GM03348 (cell line): ENCODE measurements at places on chromosomes 6 and 20.
A peak's percentile ranks its signal among the peaks of the same experiment; 100 is the strongest.

GRCh38 chr6:52059821-52060220, 27.6 kb downstream of the PKHD1 start:
- DNase-seq, result no peak

GRCh38 chr6:126664271-126664670, 324.4 kb downstream of the CENPW start:
- DNase-seq, result peak; percentile 13

DNA sequence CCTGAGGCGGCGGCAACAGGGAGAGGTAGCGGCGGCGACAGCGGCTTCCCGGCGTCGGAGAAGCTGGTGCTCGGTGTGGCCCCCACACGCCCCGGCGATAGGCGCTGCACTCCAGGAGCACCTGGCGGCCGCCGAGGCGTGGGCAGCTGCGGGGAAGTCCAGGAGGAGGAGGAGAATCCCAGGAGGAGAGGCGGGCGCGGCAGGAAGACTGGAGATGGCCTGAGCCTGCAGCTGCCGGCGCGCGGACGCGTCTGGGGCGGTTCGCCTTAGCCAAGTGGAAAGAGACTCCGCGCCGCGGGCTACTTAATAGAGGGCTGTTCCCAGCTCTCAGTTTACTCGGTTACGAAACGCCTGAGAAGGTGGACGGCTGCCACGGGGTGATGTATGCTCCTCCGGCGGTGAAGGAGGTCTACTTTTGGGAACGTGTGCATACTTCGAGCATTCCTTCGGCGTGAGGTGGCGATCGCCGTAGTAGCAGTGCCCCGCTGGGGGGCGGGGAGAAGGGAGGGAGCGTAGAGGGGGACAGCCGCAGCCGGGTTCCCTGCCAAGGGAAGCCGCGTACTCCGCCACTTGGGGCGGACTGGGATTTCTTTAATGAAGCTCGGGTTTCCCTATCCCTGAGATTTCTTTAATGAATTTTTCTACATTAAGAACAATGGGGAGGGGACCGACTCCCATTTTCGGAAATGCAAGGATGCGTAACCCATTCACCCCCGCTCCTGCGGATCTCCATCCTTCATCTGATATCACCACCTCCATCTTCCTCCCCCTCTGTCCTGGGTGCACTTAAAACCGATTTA, at the start of gene COL12A1:
Gene COL12A1 (minus strand): TSS at position 278 of the 800 bp plus-strand sequence. CDS start 3,261 bp downstream, outside the sequence.
- peak; percentile 95 for DNase-seq

- DNase-seq, result no peak
Observed at GRCh38 chr6:78580923-78581322, 286.4 kb upstream of the IRAK1BP1 start.

- DNase-seq, result no peak
Observed at GRCh38 chr6:27209659-27210269, 37.7 kb upstream of the PRSS16 start.

GRCh38 chr20:48489046-48489463, 338.7 kb downstream of the PREX1 start:
- DNase-seq, result no peak

GRCh38 chr20:45685896-45686295, 15.9 kb upstream of the WFDC11 start:
- DNase-seq, result peak; percentile 20

GRCh38 chr6:38959138-38959537, 89.4 kb upstream of the GLP1R start:
- no peak for DNase-seq

GRCh38 chr6:3229566-3230178, 2.2 kb upstream of the TUBB2B start:
- DNase-seq, result no peak

- no peak for DNase-seq
Observed at GRCh38 chr6:81769824-81770223, 17.3 kb upstream of the TENT5A start.

GRCh38 chr6:152863618-152864326, 113.2 kb downstream of the VIP start:
- DNase-seq, result peak; percentile 57

DNA sequence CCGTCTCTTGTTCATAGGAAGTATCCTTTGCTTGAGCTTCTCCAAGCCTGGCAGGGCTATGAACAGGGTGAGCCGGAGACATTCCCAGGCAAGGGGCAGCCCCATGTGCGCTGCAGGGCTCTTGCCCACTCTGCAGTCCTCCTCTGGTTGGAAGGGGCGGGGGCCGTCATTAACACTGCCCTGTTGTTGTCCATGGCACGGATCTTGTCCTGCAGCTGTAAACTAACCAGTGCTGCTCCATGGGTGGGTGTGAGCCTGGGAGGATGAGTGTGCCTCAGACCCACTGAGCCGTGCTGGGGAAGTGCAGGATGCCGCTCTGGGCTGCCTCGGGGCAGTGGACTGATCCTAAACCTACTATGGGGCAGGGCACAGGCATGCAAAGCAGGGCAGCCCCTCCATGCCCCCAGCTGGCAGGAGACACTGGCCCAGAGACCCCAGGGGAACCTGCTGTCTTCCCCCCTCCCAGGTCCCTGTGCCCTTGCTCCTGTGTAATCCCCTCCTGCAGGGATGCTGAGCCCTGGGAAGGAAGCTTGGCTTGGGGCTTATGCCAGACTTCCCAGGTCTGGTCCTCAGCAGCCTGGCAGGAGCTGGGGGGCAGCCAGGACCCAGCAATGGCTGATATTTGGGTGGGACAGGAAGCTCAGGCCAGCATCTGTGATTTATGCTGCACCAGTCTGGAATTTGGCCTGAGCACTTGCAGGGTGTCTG, 8.5 kb downstream of the EBF4 start:
- DNase-seq, result no peak

DNA sequence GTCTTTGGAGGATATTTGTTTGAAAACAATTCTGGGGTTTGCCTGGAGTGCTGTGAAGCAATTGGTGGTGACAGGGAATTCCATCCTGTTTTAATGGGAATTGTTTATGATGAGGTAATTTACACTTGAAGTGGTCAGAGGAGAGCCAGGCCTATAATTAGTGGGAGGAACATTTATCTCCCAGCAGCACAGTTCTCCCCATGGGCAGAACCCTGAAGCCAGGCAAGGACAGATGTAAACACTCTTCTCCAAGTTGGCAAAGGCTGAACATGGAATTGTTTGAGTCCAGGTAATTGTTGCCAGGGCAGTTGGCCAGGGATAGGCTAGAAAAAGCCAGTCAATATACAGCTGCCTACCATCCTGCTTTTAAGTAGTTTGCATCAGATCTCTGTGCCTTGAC, 789.7 kb downstream of the FRK start:
- no peak for DNase-seq

DNA sequence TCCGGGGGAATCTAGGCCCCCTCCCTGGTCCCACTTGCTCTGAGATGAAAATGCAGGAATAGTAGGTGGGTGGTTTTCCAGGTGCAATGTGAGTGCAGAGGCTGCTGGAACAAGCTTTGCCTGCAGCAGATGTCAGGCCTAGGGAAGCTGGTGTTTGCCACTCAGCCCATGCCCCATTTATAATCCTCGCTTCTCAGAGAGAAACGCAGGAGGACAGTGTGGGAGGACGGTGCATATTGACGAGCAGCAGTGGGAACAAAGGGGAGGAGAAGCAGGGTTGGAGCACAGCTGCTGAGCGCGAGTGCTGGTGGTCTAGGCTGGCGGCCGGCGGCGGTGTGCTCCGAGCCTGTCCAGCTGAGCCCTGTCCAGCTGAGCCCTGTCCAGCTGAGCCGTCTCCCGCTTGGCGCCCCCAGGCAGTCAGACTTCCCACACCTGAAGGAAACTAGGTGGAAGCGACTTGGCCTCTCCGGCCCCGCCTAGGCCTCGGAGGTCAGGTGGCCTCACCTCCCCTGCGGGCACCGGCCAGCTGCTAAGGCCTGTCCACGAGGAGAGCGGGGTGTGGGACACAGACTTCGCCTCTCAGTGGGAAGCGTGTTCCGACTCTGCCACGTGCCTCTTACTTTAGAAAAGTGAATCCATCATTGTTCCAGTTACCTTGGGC, 49.7 kb upstream of the FRMD1 start:
- DNase-seq, result no peak

GRCh38 chr6:43367245-43367984, 2.0 kb downstream of the ZNF318 start:
- DNase-seq, result no peak

- peak; percentile 4 for DNase-seq
Observed at GRCh38 chr20:58713801-58714339, 21.3 kb downstream of the NPEPL1 start.

DNA sequence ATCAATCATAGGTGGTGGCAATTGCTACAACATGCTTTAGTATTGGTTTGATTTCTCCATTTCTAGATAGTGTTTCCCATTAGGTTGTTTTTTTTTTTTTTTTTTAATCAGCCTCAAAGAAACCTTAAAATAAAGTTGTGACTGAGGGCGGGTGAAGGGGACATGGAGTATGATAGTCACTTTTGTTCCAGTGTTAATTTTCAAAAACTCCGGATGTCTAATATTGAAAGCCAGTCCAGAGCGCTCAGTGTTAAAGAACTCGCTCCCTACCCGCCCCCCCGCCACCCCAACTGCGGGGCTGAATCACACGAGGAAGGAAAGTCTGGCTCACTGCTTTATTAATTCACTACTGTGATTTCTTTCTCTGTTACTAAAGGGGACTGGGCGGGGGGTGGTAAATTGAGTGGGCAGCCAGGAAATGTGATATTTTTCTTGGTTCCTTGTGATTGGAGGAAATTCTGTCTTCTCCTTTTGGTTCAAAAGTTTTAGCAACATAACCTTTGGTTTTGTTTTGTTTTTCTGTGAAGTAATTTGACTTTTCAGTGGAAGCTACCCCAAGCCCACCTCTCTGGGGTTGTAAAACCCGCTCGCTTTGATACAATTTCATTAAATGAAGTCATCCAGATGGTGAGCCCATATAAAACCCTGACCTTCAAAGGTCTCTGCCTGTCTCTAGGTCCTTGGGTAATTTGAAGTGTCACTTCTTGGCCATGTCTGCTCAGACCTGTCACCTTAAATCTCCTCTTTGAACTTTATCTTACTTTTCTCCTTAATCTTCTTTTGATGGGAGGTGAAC, 38.0 kb downstream of the TNFAIP3 start:
- DNase-seq, result peak; percentile 39

GRCh38 chr20:53061192-53062108, 89.3 kb downstream of the TSHZ2 start:
- DNase-seq, result no peak

GRCh38 chr6:150866147-150866990, 867 bp downstream of the MTHFD1L start:
- peak; percentile 95 for DNase-seq

DNA sequence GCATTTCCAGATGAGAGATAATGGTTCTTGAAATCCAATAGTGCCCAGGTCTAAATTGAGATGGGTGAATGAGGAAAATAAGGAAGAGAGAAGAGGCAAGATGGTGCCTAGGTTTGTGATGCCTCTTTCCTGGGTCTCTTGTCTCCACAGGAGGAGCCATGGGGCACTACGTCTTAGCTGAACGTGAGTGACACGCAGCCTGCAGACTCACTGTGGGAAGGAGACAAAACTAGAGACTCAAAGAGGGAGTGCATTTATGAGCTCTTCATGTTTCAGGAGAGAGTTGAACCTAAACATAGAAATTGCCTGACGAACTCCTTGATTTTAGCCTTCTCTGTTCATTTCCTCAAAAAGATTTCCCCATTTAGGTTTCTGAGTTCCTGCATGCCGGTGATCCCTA, 6.8 kb downstream of the HFE start:
- no peak for DNase-seq

- peak; percentile 77 for DNase-seq
Observed at GRCh38 chr20:1437235-1437904, 29.3 kb downstream of the NSFL1C start.

DNA sequence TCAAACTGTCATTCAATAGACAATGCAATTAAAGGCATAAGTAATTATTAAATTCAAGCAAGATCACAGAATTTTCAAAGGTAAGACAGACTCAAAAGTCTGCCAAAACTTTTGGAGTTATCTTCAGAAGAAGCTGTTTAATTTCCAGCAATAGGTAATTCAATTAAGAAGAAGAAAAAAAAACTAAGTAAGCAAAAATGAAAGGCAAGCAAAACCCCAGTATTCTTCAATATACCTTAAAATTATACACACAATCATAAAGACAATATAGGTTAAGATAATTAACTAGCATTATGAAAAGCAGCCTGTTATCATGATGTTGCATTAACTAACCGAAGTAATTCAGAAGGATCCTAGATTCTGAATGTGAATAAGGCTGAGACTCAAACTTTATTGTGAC, 3.5 kb downstream of the LATS1 start:
- DNase-seq, result no peak

GRCh38 chr20:10961651-10962288, 288.0 kb upstream of the JAG1 start:
- DNase-seq, result no peak

GRCh38 chr6:144335914-144336313, 50.8 kb downstream of the UTRN start:
- DNase-seq, result no peak

GRCh38 chr6:7311176-7311575, 1.8 kb downstream of the SSR1 start:
- peak; percentile 16 for DNase-seq

DNA sequence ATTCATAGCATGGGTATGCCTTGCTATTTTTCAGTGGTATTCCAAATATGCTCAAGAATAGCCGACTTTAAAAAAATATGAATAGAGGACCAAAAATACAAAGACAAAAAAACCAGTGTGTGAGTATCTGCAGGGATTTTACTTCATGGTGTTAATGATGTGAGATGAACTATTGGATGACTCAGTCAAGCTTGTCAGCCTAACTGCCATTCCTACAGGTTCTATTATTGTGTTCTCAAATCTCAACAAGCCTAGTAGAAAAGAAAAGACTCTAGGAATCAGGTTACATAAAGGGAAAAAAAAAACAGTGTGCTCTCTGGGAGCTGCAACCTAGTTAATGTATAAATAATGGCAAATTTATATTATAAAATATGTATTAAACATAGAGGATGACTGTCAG, 588.4 kb upstream of the BTBD3 start:
- no peak for DNase-seq

DNA sequence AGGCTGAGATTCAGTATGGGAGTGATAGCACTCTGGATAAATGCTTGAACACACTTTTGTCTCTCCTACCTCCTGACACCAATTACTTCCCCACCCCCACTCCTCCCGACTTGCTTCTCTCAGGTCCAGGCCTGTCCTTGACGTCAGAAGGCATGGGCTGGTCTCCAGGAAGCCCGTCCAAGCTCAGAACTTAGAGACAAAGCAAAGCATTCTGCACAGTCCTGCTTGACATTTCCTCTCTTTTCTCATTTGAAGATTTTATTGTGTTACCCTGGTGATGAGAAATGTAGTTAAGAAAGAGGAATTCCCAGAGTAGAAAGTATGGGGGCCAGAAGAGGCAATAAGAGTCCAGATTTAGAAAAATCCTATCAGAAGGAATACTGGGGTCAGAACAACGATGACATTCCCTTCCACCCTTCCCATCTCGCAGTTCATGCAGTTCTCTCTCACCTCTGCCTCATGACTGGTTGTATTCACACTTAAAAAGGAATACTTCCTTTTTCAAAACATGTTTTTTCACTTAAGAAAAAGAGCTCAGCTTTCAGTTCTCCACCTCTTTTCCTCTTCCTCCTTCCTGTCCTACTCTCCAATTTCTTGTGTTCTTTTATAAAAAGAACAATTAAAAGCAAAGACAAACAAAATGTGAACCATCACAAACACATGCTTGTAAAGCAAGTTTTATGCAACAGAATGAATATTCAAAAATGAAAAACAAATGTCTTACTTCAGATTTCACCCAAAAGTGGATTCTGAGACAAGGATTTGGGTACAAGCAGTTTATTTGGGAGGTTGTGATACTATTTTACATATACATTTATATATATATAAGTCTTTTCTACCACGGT, 18.5 kb upstream of the FAM184A start:
- DNase-seq, result no peak
